ENCODE measurements at places on chromosomes 13 and 19.

- DNase-seq: no peak
Measured at GRCh38 chr13:43077046-43077445, 53.7 kb downstream of the DNAJC15 start.

GRCh38 chr13:56837161-56837560 is 303.6 kb upstream of the PRR20A start:
- no peak for DNase-seq

DNA sequence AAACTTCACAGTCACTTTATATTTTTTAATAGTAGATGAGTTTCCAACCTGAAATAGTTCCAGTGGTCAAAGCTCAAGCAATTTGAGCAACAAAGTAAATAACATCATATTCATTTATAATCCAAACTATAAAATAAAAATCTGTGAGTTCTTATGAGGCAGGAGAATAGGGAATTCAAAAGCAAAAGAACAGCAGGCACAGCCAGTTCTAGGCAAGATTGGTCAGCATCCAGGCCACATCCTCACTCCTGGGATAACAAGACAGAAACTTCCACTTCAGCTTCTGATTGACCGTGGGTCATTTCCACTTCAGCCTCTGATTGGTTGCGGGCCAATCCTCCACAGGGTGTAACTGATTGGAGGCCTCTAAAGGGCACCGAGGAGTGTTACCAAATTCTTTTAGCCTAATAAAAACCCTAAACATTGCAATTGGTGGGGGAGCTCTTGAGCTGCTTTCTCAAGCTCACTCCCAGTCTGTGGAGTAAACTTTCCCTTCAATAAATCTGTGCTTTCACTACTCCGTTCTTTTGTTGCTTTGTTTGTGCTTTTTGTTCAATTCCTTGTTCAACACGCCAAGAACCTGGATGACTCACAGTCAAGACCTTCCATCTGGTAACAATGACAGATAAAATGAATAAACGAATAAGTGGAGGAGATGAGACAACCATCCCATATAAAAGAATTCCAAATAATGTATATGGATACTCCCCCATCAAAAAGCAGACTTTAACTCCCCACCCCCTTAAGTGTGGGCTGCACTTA is 42.6 kb upstream of the AMER2 start:
- no peak for DNase-seq

DNA sequence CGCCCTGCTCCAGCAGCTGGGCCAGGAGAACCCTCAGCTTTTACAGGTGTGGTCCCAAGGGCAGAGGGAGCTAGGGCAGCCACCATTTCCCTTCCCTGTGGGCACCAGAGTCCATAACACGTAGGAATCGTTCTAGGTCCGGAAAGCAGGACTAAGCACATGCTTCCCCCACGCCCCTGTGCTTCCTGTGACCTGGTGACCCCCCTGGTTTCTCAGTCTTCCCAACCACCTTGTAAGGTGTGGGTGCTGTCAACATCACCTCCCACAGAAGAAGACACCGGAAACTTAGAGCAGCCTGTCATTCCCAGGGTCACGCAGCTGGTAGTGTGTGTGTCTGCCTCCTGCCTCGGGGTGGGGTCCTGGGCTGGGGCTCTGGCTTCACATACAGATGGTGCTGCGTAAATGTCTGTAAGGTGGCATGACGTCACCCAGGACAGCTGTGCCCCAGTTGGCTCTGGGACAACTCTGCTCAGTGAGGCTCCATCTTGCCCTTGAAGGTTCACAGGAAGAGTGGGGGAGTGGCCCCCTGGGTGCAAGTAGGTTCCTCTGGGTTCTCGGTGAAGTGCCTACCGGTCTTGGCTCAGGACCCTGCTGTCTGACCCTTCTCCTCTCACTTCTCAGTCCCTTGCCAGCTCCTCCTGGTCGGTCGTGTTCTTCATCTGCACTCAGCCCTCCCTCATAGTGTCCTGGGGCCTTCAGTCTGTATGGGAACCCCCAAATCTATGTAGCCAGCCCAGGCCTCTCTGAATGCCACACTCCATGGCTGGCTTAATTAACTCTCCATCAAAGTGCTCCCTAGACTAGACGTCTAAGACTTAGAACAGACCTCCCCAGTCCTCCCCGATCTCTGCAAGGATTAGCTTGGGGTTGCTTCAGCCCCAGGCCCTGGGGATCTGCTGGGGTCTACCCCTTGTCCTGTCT is 4.0 kb downstream of the RAD23A start:
- no peak for DNase-seq

DNA sequence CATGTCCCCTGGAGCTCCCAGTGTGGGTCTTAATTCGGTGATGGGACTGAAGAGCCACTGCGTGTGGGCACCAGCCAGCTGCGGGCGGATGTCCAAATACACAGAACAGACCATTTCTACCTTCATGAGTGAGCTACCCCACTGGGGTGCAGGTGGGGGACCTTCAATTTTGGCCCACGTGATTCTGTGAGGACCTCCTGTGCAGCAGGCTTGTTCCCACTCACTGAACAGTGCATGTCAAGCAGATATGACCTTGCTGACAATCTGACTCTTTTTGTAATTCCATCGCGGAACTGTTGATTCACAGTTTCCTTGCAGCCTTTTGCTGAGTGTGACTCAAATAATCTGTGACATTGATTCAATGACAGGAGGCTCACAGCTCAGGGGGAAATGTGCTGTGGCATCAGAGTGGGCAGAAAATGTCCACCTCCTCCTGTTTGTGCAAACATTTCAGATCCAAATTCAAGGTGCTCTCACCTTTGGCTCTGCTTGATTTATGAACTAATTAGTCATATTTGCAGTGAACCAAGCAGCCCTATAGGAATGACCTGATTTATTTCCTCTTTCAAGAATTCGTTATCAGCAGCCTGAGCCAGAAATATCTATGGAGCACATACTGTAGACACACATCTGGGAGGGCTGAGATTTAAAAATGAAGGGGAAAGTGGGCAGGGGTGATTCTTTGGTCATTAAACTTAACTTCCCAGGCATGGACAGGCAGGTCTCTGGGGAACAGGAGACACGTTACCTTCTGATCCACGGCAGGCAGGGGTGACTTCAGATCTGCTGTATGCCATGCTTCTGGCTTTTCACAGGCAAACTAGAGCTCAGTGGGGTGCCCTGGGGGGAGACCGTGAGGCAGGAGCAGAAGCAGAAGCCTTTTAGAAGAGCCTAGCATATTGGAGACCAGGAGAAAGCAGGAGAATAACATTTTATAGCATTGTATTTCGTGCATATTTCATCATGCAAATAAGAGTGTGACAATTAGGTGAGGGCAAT is 170.0 kb upstream of the KL start:
- DNase-seq: peak; percentile 12

DNA sequence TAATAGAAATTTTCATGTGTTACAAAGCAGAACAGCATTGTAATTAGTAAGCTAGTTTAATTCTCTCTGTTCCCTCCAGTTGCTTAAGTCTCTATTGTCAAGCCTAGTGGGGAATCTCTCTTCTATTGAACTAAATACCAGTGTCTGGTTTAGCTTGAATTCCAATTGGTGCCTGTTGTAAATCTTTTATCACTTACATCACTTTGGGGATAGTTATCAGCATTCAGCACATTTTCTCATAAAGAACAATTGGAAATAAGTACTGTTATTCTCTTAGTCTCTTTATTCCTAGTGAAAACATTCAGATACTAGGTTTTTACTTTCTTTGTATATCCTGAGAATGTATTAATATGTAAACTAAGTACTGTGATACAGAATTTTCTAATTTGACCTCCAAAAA is 25.2 kb downstream of the IPO5 start:
- no peak for DNase-seq

DNA sequence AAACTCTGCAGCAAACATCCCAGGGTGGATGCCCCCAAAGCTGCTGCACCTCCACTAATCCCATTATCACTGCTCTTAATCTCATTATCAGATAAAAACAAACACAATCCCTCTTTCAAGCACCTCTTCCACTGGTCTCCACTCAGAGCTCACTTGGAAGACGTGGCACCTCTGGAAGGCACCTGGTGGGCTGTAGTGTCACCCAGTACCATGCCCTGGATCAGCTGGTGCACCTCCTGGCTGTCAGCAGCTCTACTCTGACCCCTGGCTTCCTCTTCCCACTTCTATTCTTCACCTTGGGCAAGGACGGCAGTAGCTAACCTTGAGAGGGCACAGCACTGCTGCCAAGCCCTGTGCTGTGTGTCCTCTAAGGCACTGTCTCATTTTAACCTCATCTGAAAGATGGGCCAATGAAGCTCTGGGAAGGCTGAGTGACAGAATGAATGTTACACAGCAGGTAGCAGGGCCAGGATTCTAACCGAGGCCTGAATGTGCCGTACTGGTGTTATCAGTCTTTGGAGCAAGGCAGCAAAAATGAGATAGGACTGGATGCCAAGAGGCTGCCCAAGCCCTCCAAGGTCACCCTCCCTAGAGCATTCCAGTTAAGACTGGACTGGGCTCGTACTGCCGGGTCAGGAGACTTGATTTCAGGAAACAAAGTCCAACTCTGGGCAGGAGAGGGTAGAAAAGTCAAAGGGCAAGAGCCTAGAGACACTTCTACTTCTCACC is 7.4 kb downstream of the BRD4 start:
- DNase-seq: no peak

- DNase-seq: no peak
Measured at GRCh38 chr19:610801-611480, 21.3 kb downstream of the HCN2 start.

DNA sequence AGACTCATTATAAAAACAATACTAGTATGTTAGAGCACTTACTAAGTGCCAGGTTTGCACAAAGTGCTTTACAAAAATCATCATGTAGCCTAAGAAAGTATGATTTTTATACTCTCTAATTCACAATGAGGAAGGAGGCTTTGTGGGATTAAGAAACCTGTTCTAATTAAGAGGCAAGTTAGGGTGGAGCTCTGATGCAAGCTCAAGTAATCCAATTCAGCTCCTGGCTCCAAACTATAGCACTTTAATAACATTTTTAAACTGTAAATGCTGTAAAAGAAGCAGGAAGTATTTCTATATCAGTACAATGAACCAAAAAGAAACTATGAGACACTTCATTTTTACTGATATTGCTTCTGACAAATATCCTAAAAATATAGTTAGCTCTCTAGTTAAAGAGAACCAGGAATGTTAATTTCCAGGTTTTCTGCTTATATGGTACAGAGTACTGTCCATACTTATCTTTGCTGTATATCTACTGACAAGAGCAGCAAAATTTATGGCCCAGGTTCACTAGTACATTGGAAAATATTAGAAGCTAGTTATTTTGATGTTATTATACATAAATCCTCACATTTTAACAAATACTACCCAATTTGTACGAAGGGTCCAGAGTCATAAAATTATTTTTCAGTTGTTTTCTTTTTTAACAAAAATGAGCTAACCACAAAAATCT is 482.0 kb downstream of the DIAPH3 start:
- no peak for DNase-seq

DNA sequence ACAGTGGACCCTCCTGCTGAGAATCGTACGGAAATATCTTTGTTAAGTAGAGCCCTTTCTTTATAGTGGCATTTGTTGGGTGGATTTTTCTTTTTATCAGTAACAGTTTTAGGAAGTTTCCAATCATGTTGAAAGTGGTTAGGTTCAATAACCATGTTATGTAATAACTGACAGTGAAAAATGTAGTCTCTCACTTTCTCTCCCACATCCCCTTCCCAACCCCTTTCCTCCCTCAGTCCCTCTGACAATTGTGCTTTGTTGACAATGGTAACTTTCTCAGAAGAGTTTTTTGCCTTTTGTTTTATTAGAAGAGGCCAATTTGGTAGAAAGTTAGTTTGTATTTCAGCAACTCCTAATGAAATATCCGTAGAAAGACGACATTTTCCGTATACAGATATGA is 77.8 kb upstream of the SLAIN1 start:
- no peak for DNase-seq

- no peak for DNase-seq
Measured at GRCh38 chr13:25771641-25772478, 280.0 kb downstream of the SHISA2 start.

DNA sequence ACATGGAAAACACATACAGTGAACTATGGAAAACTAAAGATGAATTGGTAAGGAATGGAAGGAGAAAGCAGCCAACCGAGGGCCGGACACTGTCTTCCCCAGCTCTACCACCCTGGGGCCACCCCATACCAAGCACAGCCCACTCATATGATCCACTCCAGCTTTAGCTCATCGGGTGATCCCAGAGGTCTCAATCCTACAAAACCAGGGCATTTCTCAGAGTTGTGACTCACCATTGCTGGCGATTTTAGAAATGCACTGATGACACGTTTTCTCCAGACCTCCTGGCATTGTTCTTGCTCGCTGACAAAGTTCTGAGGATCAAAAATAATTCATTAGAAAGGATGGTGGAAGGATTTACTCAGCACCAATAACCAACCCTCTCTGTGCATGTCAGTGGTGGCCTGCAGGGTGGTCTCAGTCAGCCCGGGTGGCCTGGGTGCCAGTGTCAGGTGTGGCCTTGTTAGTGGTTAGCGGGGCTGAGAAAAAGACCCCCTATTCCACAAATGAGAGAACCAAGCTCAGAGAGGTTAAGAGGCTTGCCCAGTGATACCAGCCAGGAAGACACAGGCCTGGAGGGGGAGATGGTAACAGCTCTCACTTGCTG is 6.6 kb downstream of the TMEM272 start:
- no peak for DNase-seq

DNA sequence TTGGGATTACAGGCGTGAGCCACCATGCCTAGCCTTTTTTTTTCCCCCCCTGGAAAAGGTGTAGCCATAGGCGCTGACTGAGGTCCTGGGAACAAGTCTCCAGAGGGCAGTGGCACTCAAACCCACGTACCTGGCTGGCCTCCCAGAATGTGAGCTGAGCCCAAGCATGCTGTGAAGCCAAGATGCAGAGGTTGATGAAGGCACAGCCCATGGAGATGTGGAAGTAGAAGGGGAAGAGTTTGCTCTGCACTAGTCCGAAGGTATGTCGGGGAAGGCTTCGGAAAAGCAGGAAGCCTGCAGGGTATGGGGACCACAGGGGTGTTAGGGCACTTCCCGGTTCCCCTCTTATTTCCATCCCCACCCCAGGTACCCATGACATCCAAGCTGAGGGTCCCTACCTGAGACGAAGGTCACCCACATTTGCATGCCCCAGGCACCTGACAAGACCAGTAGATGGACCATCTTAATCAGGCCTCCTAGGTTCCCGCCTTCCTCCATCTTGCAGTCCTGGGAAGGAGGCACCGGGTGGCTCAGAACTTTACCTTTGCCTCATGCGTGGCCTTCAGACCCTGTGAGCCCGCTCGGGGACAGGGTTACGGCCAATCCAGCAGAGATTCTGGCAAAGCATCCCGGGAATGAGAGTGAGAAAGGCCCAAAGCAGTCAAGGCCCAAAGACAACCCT is 805 bp downstream of the TMEM205 start:
- no peak for DNase-seq

DNA sequence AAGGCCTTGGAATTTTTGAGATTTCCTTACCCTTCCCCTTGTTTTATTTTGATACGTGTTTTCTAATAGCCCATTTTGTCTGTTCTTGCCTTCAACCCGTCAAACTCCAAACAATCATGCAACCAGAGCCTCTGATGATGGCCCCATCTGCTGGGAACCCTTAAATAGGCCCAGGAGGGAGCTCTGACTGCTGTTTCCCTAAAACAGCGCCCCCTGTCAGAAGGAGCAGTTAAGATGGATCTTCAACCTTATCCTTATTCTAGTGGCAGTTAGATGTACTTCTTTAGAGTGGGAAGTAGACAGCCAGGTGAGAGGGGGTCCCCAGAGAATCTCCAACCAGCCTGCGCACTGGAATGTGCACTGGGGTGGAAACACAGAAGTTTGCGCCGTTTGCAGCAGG is 1031.0 kb upstream of the PCDH9 start:
- DNase-seq: no peak

GRCh38 chr19:41426116-41426841 is 895 bp downstream of the B3GNT8 start:
- no peak for DNase-seq

Measured in NCI-H1417 treated with DMSO at 0.1 percent for 48 hours (cell line).